Ovary (tissue), 10 donors: ENCODE measurements at places on chromosomes 5 and 9.
A peak's percentile ranks its signal among the peaks of the same experiment; 100 is the strongest.

- DNase-seq: no peak
These were observed 21.6 kb upstream of the CSF1R start for GRCh38 chr5:150107909-150108447.

GRCh38 chr9:77883846-77884771 lies 147.5 kb downstream of the GNAQ start:
- no peak for DNase-seq

GRCh38 chr9:114184071-114184470 lies 28.7 kb downstream of the COL27A1 start:
- DNase-seq: no peak

DNA sequence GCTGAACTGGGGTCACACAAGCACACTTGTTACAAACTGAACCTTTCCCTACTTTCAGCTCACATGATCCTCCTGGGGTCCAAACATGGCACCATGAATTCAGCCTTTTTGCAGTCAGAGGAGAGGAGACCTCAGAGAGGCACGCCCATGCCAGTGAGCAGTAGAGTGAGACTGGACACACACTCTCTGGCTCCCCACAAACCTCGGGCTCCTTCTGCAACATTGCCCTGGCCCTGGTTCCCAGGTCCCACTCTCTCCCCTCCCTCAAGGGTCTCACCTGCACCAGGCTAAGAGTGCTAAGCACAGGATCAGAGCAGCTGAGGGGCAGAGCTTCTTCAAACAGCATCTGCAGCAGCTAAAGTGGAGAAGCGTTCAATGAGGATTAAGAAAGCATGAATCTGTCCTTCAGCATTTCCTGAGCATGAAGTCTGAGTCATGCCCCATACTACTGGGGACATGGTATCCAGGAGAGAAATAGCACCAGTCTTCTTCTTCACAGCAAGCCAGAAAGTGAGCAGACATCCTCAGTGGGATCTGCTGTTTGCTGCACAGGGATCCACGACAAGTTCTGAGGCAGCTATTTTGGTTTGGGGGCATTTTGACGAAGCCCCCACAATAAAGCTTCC lies 27.2 kb downstream of the SLC35A4 start:
- DNase-seq: no peak

- DNase-seq: no peak
These were observed 141.6 kb downstream of the OLFM1 start for GRCh38 chr9:135228983-135229625.

DNA sequence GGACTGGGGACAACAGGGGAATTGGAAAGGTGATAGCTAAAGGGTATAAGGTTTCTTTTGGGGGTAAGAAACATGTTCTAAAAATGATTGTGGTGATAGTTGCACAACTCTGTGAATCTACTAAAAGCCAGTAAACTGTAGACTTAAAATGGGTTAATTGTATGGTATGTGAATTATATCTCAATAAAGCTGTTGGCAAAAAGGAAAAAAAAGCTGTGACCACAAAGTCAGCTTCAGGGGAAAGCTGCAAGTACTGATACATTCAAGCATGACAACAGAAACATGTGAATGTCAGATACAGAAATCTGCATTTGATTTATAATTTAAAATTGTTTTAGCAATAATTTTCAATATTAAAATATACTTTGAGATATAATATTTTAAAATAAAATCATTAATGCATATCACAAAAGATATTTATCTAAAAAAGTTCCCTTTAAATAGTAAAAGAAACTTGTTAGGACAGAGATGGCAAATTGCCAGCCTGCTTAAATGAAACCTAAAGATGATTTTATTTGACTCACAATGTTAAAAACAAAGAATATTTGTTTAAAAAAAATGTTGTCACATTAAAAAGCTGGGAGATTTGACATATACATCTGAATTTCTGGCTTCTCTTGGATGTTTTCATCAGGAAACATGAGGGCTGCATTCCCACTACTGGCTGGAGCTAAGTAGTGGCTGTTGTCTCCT lies 66.0 kb downstream of the TBCA start:
- no peak for DNase-seq

DNA sequence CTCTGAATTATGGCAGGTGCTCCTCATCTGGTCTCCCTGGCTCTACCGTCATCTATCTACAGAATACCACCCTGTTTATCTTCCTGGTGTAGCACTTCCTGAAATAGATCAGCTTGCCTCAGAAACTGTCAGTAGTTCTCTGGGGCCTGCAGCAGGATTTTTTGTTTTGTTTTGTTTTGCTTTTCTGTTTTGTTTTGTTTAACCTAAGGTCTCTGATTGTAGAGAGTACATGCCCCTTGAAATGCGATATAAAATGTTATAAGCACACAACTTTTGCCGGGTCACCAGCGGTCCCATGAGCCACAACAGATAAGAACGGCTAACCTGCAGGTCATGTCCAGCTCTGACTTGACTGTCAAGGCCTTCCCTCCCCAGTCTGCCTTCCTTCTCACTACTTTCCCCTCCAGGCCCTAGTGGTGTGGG lies 26.6 kb upstream of the CREBRF start:
- no peak for DNase-seq

DNA sequence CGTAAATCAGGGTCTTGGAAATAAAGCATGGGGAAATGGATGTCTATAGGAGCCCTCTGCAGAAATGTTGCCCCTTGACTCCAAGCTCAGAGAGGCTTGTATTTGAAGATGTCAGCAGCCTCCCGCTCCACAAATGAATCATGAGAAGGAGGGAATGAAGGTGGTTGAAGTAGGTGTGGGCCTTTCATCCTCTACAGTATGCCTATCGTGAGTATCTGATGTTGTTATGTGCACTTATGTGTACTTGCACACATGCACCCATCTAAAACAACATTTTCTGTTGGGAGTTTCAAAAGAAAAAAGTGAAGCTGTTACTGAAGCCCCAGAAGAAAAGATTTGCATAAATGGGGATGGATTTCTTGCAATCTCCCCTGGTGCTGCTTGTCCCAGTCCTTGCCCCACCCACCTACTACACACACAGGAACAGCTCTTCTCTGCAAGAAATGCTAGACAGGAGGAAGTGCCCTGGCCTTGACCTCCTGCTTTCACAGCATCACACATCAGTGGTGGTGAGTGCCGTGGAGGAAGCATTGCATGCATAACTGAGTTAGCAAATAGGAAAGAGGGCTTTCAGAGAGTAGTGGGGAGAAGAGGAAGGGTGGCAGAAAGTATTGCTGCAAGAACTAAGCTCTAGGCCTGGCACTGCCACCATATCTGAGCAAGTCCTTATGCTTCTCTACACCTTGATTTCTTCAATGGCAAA lies 156.1 kb downstream of the SNX18 start:
- DNase-seq: peak; percentile 59

DNA sequence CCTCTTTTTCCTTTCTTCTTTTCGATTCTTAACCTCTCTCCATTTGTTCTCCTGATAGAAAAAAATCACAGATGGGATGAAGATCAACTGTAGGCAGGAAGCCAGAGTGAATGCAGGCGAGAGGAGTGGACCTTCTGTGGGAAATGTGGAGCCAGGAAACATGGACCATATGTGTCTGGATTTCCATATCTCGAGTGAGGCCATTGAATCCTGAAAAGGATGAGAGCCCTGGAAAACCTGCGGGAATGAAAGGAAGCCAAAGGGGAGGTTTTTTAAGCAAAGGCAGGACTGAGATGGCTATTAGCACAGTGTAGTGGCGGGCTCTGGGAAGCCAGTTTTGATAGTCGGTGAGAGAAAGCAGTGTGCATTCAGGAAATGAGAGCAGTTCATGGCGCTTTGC lies 139.5 kb upstream of the C9orf72 start:
- DNase-seq: no peak

DNA sequence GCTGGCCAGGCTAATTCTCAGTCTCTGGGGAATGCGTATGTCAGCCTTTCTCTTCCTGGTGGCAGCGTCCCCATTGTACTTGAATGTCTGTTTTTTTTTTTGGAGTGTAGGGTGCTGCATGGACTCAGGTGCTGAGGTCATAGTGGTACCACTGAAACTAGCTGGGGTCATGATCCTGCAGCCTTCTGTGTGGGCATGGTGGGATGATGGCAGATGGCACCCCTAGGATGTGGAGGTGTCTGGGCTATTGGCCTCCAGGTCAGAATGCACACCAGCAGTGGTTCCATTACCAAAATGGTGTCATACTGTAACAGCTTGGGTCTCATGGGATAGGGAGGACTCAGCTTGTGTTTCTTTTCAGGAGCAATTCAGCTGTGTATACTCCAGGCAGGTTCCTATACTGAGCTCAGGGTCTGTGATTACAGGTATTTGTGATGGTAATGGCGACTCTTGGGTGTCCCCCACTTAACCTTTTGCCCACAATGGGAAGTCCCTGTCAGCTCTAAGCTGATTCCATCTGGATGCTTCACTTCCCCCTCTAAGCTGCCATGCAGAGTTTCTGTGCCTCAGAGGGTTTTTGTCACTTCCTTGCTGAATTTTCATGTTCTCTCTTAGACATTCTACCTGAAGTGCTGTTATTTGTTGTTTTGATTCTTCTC lies 17.9 kb downstream of the HSD17B4 start:
- DNase-seq: no peak

- DNase-seq: no peak
These were observed 313.5 kb upstream of the MSX2 start for GRCh38 chr5:174410716-174411478.

DNA sequence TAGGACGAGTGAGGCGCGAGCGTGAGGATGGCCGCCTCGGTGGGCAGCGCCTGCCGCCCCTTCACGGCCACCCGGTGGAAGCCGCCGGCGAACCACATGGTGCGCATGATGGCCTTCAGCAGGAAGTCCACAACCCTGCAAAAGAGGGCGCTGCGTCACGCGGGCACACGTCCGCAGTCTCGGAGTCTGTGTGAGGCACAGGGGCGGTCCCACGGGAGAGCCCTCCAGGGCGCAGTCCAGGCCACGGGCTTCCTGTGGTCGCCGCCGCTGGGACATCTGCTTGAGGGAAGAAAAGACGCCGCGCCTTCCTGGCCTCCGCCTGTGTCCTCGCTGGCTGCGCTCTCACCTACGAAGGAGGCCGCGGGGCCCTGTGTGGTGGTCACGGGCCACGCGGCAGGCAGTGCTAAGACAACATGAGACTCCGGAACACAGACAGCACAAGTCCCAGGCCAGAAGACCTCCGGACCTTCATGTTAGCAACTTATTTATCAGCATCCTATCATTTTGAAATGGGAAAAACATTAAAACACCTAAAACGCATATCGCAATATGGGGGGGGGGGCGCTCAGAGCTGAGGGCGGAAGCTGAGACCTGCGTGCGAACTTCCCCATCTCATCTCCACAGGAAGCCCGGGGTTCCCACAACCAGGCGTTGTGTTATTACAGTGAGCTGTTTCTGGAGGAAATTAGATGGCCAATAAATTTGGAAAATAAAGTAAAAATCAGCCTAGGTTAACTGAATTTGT lies 28.8 kb downstream of the LPCAT1 start:
- no peak for DNase-seq

GRCh38 chr9:3007326-3007725 lies 163.4 kb upstream of the PUM3 start:
- DNase-seq: no peak

DNA sequence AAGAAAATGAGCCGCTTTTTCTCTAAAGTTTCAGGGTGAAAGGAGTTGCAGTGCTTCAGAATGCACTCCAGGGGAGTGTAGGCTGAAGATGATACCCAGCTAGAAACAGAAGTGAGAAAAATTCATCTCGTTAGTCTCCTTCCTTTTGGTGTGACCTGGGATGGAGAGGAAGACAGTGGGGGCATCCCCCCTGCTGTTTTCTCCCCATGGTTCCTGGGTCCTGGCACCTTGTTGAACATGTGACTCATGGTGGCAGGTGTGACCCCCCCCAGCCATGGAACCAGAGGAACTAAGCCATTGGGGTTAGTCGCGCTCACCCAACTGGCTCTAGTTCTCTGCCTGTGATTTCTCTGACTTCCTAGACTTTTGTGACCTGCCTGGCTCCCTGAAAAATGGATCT lies 424.6 kb downstream of the CSNK1G3 start:
- no peak for DNase-seq

DNA sequence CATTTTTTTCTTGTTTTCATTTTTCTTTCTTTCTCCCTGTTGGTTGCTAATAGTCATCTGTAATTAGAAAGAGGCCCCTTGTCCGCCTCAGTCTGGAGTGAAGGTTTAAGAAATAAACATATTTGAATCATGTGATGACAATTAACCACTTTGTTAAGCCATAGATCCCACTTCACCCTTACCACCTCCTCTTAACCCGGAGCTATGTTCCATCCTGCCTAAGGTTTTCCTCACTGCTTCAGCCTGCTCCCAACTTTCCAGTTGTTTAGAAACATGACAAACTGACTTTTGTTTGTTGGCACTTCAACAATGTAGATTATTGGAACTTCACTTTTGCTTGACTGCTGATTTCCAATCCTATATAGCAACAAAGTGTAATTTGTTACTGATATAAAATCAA lies 37.4 kb upstream of the SSBP2 start:
- DNase-seq: no peak

DNA sequence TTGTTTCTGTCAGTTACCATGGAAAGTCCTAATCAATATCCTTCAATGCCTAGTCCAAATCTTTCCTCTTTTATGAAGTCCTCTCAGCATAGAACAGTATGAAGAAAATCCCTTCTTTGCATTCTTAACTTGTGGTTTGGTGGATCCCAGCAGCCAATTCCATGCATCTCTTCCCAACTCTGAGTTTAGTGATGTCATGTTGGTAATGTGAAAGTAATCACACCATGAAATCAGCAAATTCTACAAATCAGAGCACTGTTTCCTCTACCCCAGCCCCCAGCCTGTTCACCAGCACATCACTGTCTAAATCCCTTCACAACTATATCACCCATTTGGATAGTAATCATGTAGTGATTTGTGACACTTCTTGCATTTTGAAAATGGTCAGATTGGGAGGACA lies 4.7 kb upstream of the C1QTNF2 start:
- no peak for DNase-seq

DNA sequence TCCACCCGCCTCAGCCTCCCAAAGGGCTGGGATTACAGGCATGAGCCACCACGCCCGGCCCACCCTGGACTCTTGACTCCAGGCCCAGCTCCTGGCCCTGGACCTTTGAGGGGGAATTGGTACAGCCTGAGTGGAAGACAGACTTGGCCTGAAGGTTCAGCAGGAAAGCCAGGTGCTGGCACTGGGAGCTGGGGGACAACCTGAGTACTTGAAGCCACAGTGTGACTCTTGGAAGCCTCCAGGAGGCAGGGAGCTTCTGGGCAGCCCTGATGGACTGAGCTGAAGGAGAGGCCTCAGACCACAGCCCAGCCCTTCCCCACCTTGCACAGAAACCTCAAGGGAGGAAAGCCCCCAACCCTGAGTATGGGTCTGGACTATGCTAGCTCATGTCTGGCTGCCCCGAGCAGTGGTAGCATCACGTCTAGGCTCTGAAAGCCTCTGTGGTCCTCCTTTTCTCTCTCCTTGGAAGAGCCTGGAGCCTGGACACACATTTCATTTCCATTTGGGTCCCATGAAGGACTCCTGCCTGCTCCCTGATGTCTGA lies 54.1 kb downstream of the RASGEF1C start:
- DNase-seq: no peak
